H54 (cell line): ENCODE measurements at places on chromosomes 16 and 17.

DNA sequence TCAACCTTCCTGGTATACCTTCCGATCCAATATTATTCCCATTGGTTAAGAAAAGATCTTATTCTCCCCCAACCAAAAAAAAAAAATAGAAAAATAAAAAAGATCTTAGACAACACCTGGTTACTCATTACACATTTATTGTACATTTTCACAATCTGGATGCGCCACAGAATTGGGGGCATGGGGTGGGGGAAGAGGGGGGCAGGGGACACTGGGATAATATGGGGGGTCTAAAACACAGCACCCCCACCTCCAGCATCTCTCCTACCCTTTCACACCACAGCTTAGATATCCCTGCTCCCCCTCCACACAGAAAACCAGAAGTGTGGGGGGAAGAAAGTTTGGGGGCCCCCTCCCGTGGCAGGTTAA lies 3.7 kb downstream of the VAMP2 start:
- DNase-seq = no peak

DNA sequence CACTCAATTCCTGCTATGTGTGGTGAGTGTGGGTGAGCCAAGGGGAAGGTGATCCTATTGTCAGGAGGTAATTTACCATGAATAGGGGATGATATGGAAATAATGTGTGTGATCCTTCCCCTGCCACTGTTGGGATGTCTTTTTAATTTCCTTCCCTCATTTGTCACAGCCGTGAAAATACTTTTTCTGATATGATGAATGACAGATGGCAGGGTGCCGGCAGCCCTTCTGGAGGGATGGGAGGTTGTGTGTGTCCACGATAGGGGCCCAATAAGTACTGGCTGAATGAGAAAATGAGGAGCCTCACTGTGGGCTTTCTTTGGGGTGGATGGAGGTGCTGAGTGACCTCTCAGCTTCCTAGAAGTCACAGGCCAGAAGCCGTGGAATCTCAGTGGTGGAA lies 109.5 kb downstream of the PRKCB start:
- no peak for DNase-seq

DNA sequence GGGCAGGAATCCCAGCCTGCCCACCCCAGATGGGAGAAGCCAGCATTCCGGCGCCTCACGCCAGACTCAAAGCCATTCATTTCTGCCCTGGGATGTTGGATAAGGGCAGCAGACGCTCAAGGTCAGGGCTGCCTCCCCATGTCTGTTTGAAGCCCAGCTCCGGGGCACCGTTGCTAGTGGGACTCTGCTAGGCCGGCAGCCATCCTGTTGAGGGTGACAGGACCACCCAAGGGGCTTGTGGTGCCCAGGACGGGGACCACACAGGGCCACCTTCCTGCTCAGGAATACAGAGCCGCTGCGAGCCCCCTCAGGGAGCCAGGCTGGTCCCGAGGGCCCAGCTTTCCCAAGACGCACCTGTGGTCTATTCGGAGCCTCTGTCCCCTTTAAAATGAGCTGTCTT lies 101.7 kb upstream of the CREBBP start:
- DNase-seq = no peak

DNA sequence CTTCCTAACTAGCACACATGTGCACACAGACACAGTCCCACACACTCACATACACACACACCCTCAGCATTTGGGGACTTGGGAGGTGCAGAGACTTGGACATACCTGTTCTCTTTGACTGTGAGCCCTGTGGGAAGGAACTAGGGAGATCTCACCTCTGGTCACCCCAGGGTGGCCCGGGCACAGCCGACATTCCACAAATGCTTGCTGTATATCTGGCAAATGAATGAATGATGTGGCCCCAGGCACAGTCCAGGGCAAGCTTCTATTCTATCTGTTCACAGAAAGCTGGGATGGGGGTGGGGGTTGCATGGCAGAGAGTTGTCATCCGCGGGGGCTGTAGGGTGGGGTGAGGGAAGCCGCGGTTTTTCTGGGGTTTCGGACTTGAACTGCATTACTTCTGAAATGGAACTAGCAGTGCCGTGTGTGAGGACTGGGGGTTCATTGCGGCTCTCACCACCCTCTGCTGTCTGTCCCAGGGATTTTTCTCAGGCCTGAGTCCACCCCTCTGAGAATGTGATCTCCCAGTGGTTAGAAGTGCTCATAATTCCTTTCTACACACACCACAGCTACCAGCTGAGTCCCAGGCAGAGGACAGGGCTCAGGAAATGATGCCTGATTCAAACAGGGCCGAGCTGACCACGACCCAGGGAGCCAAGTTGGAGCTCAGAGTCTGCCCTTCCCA lies 3.3 kb upstream of the RIPOR1 start:
- DNase-seq = no peak

DNA sequence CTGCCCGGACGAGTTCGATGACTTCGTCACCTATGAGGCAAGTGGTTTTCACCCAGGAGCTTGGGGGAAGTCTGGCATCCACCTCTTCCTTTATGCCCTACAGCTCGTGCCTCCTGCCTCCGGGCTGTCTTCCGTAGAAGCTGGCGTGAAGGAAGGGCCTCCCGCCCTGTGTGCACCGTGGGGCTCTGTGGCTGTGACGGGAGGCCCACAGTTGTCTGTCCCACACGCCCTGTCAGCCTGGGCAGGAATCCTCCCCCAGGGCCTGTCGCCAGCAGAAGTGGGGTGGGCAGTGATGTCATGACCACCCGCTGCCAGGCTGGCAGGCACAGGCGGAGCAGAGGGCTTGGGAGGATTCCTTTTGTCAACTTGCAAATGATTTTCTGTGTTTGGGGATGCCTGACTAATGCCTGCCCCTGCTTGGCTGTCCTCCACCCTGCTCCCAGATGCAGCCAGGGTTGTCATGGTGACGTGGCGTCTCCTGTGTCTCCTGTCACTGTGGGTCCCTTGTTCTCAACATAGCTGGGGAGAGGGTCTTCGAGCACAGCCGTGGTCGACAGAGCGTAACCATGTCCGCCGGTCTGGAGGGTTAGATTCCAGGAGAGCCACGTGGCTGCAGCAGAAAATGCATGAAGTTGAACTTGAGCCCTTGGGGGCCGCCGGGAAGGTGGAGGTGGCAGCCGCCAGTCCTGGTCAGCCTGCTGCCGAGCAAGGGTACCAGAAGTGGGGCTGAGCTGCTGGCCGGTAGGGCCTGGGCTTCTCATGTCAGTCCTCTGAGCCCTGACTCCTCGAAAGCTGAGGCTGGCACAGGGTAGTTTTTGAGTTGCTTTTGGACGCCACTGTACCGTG lies 46.1 kb downstream of the RAB11FIP3 start:
- peak; percentile 95 for DNase-seq

- no peak for DNase-seq
Observed at GRCh38 chr17:43316522-43317142, 82.2 kb upstream of the ARL4D start.

DNA sequence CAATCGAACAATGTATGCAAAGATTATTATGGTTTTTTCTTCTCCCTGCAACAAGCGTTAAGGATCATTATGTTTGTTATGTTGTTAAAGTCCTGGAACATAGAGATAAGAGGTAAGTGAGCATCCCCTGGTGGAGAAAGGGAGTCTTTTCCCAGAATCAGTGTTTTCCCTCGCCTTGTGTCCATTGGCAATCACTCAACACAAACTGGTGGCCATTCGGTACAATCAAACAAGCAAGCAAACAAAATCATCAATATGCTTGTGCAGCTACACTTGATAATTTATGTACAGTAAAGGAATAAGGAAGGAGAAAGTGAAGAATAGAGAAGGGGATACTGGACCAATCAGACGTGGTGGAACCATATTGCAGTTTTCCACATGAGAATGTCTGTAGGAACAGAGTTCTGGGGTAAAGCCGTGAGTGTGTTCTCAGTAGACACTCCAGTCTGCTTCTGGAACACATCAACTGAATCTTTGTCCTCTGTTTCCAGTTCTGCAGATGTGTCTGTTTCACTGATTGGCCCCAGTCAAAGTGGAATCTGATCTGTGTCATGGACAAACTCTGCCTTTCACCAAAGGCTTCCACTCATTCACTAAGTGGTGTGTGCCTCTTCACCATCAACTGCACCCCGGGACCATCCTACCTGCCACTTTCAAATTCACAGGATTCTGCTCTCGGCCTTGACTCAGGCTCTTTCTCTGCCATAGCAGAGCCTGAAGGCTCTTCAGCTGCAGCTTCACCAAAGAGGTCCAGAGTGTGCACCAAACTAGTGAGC lies 169.5 kb downstream of the AHSP start:
- DNase-seq = peak; percentile 25

- DNase-seq = no peak
Observed at GRCh38 chr17:81456798-81457197, 55.8 kb downstream of the ACTG1 start.

GRCh38 chr16:1132431-1132830 lies 20.5 kb upstream of the CACNA1H start:
- DNase-seq = no peak

- DNase-seq = no peak
Observed at GRCh38 chr16:56357765-56358322, 67.5 kb downstream of the AMFR start.

- DNase-seq = no peak
Observed at GRCh38 chr16:84694980-84695379, 4.8 kb upstream of the USP10 start.

GRCh38 chr16:15605839-15606517 lies 37.0 kb downstream of the MARF1 start:
- no peak for DNase-seq

DNA sequence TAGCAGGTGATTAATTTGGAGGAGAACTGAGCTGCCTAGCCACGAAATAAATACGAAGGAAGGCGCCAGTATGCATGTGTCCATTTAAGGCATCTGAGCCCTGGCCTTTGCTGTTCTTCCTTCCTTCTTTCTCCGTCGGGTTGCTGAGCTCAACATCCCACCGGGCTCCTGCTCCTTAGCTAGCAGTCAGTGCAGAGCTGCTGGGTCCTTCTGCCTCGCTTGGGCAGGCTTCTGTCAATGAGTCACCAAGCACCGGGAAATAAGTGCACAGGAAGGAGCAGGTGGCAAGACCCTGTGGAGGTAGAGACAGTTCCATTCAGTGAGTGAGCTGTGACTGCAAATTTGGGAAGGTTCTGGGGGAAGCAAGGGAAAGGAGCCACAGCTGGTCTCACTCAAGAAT lies 120.7 kb downstream of the CCDC182 start:
- no peak for DNase-seq

DNA sequence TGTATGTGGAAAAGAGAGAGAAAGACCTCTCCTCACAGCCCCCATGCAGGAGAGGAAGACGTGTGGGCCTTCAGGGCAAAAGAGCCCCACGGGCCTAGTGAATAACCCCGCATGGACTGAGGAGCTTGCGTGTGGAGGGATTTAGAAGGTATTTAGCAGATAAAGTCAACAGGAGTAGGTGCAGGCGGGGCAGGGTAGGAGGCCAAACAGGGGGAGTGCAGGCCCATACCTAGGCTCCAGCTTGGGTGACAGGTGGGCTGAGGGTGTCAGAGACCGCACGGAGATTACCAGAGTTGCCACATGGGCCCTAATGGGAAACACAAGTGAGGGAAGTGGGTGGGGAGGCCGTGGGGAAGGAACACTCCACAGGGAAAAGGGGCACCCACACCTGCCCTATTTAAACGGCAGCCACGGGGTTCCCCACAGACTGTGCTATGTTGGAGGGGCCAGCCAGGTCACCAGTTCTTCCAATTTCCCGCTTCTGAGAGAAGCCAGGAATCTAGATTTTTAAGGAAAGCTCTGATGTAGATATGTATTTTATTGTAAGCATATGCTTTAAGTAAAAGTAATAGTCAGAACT lies 8.2 kb upstream of the CNGB1 start:
- DNase-seq = no peak

GRCh38 chr16:23031508-23032098 lies 117.6 kb downstream of the USP31 start:
- no peak for DNase-seq

DNA sequence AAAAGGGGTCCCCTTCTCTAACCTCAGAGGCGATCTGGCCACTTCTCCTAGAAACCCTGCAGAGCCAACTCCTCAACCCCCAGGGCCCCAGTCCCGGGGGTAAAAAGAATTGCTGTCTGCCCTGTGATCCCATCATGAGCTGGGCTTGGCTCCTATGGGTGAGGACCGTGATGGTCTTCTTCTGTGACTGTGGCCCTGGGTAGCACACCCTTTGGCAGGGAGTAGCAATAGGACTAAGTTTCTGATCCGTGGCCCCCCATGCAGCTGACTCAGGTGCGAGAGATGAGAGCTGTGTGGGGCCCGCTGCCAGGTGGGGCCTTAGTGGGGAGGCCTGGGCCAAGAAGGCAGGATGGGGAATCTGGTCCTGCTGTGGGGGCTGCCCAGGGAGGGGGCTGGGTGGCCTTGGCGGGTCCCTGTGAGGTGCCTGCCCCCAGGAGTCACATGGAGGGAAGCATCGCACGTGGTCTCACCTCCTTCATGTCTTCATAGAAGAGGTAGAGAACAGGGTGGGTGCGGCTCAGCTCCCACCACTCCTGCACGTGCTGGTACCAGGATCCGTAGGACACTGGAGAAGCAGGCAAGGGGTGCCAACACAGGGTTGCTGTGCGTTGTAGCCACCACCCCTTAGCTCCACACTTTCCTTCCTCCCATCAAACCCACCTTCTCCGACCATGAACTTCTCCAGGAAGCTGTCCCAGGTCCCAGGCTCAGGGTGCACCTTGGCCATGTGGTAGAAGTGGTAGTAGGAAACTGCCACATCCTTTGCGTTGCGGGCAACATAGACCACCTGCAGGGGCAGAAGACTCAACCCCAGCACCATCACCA lies 3.3 kb downstream of the SULT1A1 start:
- DNase-seq = no peak

DNA sequence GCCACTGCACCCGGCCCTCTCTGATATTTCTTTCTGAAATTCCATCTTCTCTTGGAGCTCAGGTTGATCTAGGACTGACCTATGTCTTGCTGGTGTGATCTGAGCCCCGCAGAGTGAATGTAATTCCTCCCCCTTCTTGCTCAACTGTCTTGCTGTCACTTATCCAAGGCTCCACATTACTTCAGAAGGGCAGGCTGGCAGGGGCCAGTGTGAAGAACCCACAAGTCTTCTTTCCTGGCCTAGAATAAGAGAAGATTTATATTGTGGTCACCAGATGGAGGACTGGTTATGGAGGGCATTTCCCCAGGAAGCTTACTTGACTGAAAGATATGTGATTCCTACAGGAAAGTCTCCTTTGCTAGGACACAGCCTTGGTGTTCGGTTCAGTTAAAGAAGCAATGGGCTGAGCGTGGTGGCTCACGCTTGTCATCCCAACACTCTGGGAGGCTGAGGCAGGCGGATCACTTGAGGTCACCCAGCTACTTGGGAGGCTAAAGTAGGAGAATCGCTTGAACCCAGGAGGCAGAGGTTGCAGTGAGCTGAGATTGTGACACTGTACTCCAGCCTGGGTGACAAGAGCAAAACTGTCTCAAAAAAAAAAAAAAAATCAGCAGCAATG lies 13.4 kb downstream of the ITGAL start:
- DNase-seq = no peak

GRCh38 chr17:2157675-2158395 lies 102.9 kb downstream of the HIC1 start:
- DNase-seq = no peak
